ENCODE measurements at places on chromosomes 13 and 19.

- no peak for DNase-seq
Measured at GRCh38 chr19:48616491-48617056, 1.7 kb upstream of the FAM83E start.

GRCh38 chr19:49272204-49272603, 52.8 kb downstream of the SLC6A16 start:
- DNase-seq, result peak; percentile 3

DNA sequence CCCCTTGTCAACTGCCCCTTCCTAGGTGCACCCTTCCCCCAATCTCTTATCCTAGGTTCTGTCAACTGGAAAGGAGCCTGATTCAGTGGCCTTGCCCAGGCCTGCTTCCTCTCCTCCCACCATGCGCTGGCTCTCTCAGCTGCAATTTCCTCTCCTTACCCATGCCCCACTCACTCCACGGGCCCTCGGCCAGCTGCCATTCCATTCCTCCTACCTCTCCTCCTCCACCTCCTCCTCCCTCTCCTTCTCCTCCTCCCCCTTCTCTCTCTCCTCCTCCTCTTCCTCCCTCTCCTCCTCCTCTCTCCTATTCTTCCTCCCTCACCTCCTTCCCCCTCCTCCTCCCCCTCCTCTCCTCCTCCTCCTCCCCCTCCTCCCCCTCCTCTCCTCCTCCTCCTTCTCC, 9.6 kb upstream of the TIMM44 start:
- DNase-seq, result peak; percentile 13

DNA sequence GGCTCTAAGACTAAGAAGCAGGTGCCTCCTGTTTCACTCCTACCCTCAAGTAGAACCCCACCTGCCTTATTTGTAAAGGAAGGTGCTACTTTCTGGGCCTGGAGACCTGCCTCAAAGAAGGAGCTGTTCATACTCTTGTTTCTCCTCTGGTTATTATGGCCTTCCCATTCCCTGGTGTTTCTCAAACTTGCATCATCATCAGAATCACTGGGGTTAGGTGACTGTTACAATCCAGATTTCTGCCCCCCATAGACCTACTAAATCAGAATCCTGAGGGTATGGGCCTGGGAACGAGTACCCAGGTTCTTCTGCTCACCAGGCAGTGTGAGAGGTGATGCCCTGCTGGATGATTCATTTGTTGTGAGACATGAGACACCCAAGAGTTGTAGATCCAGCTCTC, 18.4 kb downstream of the SAMD4B start:
- DNase-seq, result no peak

GRCh38 chr13:39486758-39487157, 116.2 kb downstream of the LHFPL6 start:
- DNase-seq, result no peak

- DNase-seq, result peak; percentile 96
Measured at GRCh38 chr19:36331353-36332228, 47.4 kb downstream of the ZFP14 start.
